ENCODE measurements at places on chromosomes 5 and 9. TPM values are rescaled to one million over a fixed set of nuclear protein-coding genes. Genes with fewer than 3 reads are reported as not detected.
A peak's percentile ranks its signal among the peaks of the same experiment; 100 is the strongest.

Gene TICAM2
- total RNA-seq: 0.77 TPM

Gene FSTL4
- total RNA-seq: not detected

Gene PKD2L2
- not detected for total RNA-seq

GRCh38 chr5:92909602-92909962 is 671.4 kb downstream of the NR2F1-AS1 start:
- no peaks in the 10 kb centered on the region for H3K36me3 ChIP-seq
- H3K4me1 ChIP-seq: no peaks in the 10 kb centered on the region
- H3K27ac ChIP-seq: no peak overlapping the region
- H3K27me3 ChIP-seq: no peaks in the 10 kb centered on the region
- no peak overlapping the region for H3K4me3 ChIP-seq
- DNase-seq: no peak

DNA sequence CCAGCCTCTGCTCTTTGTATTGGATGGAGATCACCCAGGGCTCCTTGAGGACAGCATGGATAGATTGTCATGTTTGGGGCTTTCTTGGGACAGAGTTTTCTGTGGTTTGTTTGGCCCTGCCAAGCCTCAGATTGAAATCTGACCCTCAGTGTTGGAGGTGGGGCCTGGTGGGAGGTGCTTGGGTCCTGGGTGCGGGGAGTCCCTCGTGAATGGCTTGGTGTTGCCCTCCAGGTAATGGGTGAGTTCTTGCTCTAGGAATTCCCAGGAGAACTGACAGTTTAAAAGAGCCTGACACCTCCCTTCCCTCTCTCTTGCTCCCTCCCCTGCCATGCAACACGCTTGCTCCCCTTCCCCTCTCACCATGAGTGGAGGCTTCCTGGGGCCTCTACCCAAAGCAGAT is 48.6 kb upstream of the OLFM1 start:
- H3K4me1 ChIP-seq: no peaks in the 10 kb centered on the region
- H3K36me3 ChIP-seq: no peaks in the 10 kb centered on the region
- H3K27me3 ChIP-seq: peaks cover 7% of the 10 kb centered on the region

DNA sequence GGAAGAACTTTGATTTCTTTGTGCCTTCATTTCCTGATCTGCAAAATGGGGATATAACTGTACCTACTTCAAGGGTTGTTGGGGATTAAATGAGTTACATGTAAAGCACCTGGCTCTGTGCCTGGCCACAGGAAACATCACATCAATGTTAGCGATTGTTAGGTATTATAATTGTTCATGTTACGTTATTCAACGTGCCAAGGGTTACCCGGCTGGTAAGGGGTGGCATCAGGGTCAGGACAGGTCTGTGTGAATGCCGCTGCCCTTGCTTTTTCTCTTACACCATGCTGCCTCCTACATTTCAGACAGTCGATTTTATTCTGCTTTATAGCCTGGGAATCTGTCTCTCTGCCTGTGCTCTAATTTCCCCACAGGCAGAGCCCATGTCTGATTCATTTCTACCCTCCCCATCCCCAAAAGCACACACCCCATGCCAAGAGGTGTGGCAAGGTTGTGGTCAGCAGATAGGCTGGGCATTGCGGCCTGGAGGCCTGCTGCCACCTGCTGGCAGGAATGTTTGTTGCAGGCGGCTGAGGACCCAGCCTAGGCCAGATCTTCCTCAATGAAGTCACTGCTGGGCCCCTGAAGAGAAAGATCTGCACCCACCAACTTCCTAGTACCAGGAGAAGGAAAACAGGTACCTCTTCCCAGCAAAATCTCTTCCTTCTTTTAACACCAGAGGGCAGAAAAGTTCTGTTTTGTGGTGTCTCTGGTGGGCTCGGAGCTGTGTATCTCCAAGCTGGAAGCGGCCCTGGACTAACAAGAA is 5.3 kb downstream of the ANKS6 start:
- no peaks in the 10 kb centered on the region for H3K36me3 ChIP-seq
- peaks cover 35% of the 10 kb centered on the region for H3K4me1 ChIP-seq
- H3K4me3 ChIP-seq: no peak overlapping the region
- H3K27me3 ChIP-seq: no peaks in the 10 kb centered on the region
- DNase-seq: peak; percentile 69

GRCh38 chr5:143679777-143680176 is 132.2 kb upstream of the HMHB1 start:
- no peak overlapping the region for H3K4me3 ChIP-seq
- peaks cover 20% of the 10 kb centered on the region for H3K27me3 ChIP-seq
- no peaks in the 10 kb centered on the region for H3K36me3 ChIP-seq
- peaks cover 30% of the 10 kb centered on the region for H3K4me1 ChIP-seq
- H3K27ac ChIP-seq: no peak overlapping the region

- no peaks in the 10 kb centered on the region for H3K27me3 ChIP-seq
- no peaks in the 10 kb centered on the region for H3K36me3 ChIP-seq
- no peak for DNase-seq
- H3K4me3 ChIP-seq: no peak overlapping the region
Measured at GRCh38 chr5:164289526-164289925, 784.1 kb downstream of the MAT2B start.

GRCh38 chr5:90406466-90406865 is 3.1 kb downstream of the CETN3 start:
- no peak overlapping the region for H3K27ac ChIP-seq
- H3K27me3 ChIP-seq: no peaks in the 10 kb centered on the region
- peaks cover 10% of the 10 kb centered on the region for H3K36me3 ChIP-seq
- no peak for DNase-seq

DNA sequence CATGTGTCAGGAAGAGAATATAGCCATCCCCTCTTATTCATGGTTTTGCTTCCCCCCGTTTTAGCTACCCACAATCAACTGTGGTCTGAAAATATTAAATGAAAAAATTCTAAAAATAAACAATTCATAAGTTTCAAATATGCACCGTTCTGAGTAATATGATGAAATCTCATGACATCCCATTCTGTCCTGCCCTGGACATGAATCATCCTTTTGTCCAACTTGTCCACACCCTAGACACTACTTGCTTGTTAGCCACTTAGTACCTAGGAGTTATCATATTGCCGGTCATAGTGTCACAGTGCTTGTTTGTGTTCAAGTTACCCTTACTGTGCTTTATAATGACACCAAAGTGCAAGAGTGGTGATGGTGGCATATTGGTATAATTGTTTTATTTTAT is 113.5 kb downstream of the CAAP1 start:
- DNase-seq: no peak
- H3K36me3 ChIP-seq: no peaks in the 10 kb centered on the region
- no peak overlapping the region for H3K27ac ChIP-seq
- H3K27me3 ChIP-seq: peaks cover 7% of the 10 kb centered on the region
- H3K4me1 ChIP-seq: no peaks in the 10 kb centered on the region

GRCh38 chr9:114787214-114787613 is 18.6 kb downstream of the TNFSF15 start:
- no peaks in the 10 kb centered on the region for H3K27me3 ChIP-seq
- H3K36me3 ChIP-seq: peaks cover 1% of the 10 kb centered on the region
- H3K4me1 ChIP-seq: no peaks in the 10 kb centered on the region
- DNase-seq: no peak

- H3K4me3 ChIP-seq: no peak overlapping the region
- H3K27ac ChIP-seq: no peak overlapping the region
- no peak for DNase-seq
- H3K4me1 ChIP-seq: no peaks in the 10 kb centered on the region
- no peaks in the 10 kb centered on the region for H3K27me3 ChIP-seq
Measured at GRCh38 chr5:118405650-118406061, 582.7 kb downstream of the DTWD2 start.

GRCh38 chr9:109718861-109719260 is 61.1 kb upstream of the PALM2AKAP2 start:
- no peaks in the 10 kb centered on the region for H3K27me3 ChIP-seq
- H3K36me3 ChIP-seq: no peaks in the 10 kb centered on the region
- H3K27ac ChIP-seq: no peak overlapping the region
- no peaks in the 10 kb centered on the region for H3K4me1 ChIP-seq
- no peak for DNase-seq
- H3K4me3 ChIP-seq: no peak overlapping the region

GRCh38 chr5:102218159-102218558 is 77.9 kb downstream of the SLCO4C1 start:
- peaks cover 6% of the 10 kb centered on the region for H3K27me3 ChIP-seq
- DNase-seq: no peak
- no peaks in the 10 kb centered on the region for H3K36me3 ChIP-seq
- H3K4me1 ChIP-seq: no peaks in the 10 kb centered on the region

GRCh38 chr5:16922430-16922829 is 13.7 kb downstream of the MYO10 start:
- no peak overlapping the region for H3K4me3 ChIP-seq
- no peaks in the 10 kb centered on the region for H3K27me3 ChIP-seq
- H3K36me3 ChIP-seq: no peaks in the 10 kb centered on the region
- no peak for DNase-seq
- H3K27ac ChIP-seq: no peak overlapping the region

DNA sequence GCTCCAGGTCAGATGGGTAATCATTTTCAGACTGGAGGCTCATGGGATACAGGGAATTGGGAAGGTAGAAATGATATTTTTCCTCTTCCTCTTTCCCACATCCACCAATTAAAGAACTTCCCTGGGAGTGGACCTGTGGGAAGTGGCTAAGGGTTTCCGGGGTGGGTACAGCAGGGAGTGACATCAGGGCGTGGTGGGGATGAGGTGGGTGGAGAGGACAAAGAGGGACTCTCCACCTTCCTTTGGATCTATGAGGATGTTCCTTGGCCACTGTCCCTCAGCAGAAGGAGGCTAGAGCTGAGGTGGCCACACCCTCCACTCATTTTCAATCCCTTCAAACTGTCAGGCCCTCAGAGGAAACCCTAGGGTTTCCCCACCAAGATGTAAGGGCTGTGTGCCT is 54.7 kb downstream of the IRF1 start:
- H3K4me1 ChIP-seq: peaks cover 83% of the 10 kb centered on the region
- peak overlapping the region; percentile 64 for H3K27ac ChIP-seq
- H3K36me3 ChIP-seq: no peaks in the 10 kb centered on the region
- no peak overlapping the region for H3K4me3 ChIP-seq

DNA sequence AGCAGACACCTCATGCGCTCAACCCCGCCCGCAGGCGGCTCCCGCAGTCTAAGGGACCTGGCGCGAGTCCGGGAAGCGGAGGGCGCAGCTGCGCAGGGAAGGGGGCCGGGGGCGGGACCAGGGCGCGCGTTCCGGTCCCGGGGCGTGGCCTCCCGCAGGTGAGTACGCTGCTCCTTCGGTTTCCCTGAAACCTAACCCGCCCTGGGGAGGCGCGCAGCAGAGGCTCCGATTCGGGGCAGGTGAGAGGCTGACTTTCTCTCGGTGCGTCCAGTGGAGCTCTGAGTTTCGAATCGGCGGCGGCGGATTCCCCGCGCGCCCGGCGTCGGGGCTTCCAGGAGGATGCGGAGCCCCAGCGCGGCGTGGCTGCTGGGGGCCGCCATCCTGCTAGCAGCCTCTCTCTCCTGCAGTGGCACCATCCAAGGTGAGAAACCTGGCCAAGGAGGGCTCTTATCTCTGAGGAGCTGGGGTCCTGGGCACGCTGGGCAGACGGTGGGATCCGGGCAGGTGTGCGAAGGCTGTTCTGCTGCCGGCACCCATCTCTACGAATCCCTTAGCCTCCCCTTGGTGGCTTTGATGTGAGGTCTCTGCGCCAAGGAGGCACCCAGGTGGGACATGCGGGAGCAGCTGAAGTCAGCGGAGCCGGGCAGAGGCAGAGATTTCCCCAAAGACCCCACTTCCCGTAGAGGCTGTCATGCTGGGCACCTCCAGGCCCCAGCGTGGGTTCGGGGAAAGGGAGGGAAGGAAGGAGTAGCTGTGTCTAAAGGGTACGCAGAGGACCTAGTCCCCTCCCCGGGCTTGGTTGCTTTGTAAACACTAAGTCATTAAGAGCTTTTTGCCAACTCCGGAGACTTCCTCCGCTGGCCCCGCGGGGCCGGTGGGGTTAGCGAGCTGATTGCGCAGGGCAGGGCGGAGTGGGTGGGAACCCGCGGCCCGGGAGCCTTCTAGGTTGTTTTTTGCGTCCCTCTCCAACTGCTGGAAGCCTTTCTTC is at the start of gene F2RL1:
F2RL1 (plus strand) TSS at position 187 of the 988 bp plus-strand sequence; CDS start at position 340, 153 bp downstream.
- H3K36me3 ChIP-seq: no peaks in the 10 kb centered on the region
- H3K4me3 ChIP-seq: peak within 1 kb of the TSS; percentile 85
- DNase-seq: peak; percentile 35
- H3K27ac ChIP-seq: no peak within 1 kb of the TSS

DNA sequence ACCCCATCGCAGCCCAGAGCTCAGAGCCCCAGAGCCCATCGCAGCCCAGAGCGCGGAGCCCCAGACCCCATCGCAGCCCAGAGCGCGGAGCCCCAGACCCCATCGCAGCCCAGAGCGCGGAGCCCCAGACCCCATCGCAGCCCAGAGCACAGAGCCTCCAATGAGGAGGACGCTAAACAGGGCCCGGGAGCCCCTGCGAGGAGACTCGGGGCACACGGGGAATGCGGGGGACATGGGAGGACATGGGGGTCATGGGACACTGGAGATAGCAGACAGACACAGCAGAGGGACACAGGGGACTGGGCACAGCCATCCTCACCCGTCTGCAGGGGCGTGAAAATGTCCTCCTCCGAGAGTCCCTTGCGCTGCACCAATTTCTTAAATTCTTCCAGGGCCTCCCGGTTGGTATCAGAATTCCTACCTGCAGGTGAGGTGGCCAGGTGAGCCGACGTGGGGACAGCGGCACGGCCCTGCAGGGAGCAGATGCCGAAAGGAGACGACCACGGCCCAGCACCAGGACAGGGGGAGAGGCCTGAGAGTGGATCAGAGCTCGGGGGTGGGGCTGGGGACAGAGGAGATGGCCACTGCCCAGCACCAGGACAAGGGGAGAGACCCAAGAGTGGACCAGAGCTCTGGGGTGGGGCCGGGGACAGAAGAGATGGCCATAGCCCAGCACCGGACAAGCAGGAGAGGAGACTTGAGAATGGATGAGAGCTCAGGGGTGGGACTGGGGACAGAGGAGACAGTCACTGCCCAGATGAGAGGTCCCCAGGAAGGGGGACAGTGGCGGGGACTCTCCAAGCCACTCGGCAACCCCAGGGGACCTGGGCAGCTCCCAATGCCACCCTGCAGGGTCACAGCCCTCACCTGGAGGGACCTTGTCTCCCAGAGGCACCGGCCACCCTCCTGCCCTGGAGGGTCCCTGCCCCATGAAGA is 2.8 kb downstream of the OBP2B start:
- no peak overlapping the region for H3K4me3 ChIP-seq
- no peak overlapping the region for H3K27ac ChIP-seq
- H3K27me3 ChIP-seq: peaks cover 7% of the 10 kb centered on the region
- no peaks in the 10 kb centered on the region for H3K4me1 ChIP-seq
- no peak for DNase-seq

GRCh38 chr5:107342371-107342770 is 328.4 kb downstream of the EFNA5 start:
- no peak overlapping the region for H3K4me3 ChIP-seq
- no peak for DNase-seq
- no peaks in the 10 kb centered on the region for H3K27me3 ChIP-seq
- H3K36me3 ChIP-seq: peaks cover 5% of the 10 kb centered on the region
- H3K4me1 ChIP-seq: no peaks in the 10 kb centered on the region
- H3K27ac ChIP-seq: no peak overlapping the region

GRCh38 chr5:177524941-177525655 is 8.3 kb upstream of the DDX41 start:
- H3K36me3 ChIP-seq: peaks cover 3% of the 10 kb centered on the region
- H3K27ac ChIP-seq: no peak overlapping the region
- H3K27me3 ChIP-seq: no peaks in the 10 kb centered on the region

DNA sequence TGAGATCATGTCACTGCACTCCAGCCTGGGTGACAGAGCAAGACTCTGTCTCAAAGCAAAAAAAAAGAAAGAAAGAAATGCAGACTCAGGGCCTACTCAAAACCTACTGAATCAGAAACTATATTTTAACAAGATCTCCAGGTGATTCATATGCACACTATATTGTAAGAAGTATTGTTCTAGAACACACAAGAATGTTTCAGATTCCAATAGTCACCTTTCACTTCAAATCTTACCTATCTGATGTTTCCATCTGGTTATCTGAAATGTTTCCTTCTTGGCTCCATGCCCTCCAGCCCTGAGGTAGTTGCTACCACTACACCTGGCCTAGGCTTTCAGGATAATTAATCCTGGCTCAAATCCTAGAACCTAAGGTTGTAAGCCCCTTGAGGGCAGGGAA is 36.8 kb upstream of the SNX2 start:
- H3K4me1 ChIP-seq: no peaks in the 10 kb centered on the region
- no peaks in the 10 kb centered on the region for H3K36me3 ChIP-seq
- H3K4me3 ChIP-seq: no peak overlapping the region
- H3K27me3 ChIP-seq: peaks cover 21% of the 10 kb centered on the region
- DNase-seq: no peak

All from activated T-cell treated with anti-CD3 and anti-CD28 coated beads, Interleukin-2, amount 50 U/mL, for 72 hours (primary cell).